GM04504 (cell line): ENCODE measurements at places on chromosomes 1 and 21.

DNA sequence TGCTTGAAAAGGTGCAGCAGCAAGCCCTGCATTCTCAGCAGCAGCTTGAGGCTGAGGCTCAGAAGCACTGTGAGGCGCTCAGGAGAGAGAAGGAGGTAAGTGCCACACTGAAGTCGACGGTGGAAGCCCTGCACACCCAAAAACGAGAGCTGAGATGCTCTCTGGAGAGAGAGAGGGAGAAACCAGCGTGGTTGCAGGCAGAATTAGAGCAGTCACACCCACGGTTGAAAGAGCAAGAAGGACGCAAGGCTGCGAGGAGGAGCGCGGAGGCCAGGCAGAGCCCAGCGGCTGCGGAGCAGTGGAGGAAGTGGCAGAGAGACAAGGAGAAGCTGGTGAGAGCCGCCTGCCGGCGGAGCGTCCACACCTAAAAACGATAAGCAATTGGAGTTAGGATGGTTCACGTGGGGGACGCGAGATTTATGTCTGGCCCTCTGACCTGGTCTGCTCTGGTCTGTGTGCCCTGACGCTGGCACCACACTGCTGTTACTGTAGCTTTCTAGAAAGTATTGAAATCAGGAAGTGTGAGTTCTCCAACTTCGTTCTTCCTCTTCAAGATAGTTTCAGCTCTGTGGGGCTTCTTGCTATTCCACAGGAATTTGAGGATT, 26.7 kb upstream of the DIP2A start:
- DNase-seq, result no peak

DNA sequence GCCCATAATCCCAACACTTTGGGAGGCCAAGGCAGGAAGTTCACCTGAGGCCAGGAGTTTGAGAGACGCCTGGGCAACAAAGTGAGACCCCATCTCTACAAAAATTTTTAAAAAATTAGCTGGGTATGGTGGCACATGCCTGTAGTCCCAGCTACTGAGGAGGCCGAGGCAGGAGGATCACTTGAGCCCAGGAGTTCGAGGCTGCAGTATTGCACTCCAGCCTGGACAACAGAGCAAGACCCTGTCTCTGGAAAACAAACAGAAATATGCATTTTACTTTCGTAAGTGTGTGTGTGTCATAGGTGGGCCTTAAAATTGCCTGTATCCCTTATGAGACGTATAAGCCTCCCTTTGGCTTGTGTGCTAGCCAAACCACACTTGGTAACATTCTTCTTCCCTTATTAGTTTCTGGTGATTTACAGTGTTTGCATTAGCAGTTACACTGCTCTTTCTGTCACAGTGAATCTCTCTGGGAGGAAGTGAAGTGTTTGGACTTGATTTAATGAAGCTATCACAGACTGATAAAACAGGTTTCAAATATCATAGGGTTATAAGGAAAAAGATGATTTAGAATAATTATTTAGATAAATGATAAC, 48.9 kb upstream of the KIF26B start:
- DNase-seq, result no peak

- peak; percentile 73 for DNase-seq
Measured at GRCh38 chr1:81702903-81703302, 97.8 kb upstream of the ADGRL2 start.

- DNase-seq, result no peak
Measured at GRCh38 chr1:45381243-45381642, 41.0 kb upstream of the MUTYH start.

- DNase-seq, result no peak
Measured at GRCh38 chr1:198253259-198253658, 96.5 kb downstream of the NEK7 start.

GRCh38 chr21:42366292-42367010, at the start of gene TFF1:
TFF1 (minus strand) TSS chr21:42366535; CDS start chr21:42366495, 40 bp downstream.
- no peak for DNase-seq

DNA sequence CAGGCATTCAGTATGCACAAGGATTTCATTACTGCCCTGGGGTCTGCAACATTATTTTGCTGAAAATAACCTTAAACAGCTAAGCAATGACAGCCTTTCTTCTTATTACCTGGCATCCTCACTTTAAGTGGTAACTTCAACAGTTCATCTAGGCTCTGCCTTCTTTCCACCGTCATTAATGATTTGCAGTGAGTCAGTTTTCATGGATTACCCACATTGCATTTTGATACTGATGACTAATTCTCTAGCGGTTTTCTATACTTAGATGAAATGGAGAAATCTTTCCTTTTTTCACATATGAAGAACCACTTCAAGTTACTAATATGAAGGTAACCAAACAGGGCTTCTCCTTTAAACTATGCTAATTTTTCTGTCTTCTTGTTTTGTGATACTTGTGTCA, 226.9 kb upstream of the TMPRSS15 start:
- no peak for DNase-seq
